Left ventricle myocardium inferior (tissue), 1 donor: ENCODE measurements at places on chromosomes 1 and 21. TPM values are rescaled to one million over a fixed set of nuclear protein-coding genes. Genes with fewer than 3 reads are reported as not detected.

GRCh38 chr1:214525535-214526019 is 25.8 kb downstream of the PTPN14 start:
- DNase-seq, result no peak

DNA sequence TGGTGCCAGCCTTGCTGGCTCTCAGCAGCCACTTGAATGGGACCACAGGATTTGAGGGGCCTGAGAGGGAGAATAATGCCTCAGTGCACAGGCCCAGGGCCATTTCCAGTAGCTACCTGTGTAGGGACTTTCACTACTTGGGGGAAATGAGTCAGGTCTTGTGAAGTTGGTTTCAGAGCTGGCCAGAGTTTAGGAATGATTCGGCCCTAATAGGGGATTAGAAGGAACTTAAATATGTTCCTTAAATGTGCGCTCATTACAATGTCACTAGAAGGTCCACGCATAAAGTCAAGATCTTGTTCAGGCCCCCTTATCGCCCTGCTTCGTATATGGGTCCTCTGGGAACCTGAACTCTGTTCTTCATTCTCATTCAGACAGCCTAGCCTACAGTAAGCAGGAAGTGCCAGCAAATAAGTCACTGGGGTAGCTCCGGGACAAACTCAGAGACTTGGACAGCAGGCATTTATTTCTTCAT is 5.6 kb upstream of the AKR1A1 start:
- DNase-seq, result no peak

DNA sequence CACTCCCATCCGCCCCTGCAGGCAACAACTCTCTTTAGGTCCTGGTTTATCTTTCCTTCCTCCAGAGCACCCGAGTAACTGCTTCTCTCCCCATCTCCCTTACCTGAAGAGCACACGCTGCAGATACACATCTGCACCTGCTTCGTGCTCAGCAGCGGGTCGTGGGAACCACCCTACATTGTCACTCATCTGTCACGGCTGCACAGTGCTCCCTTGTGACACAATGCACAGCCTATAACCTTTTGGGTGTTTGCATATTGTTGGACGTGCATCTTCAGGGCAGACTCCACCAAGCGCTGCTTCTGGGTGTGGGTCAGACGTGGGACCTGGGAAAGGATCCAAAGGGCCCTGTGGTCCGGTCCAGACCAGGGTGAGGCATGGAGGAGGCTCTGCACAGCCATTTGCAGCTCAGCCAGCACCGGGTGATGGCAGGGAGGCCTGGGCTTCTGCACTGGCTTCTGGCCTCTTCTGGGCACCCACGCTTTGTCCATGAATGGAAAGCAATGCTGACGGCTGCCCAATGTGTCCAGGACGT is 42.5 kb downstream of the WDR4 start:
- DNase-seq, result no peak

GRCh38 chr1:85201340-85202091 is 700 bp upstream of the SYDE2 start:
- peak; percentile 72 for DNase-seq

DNA sequence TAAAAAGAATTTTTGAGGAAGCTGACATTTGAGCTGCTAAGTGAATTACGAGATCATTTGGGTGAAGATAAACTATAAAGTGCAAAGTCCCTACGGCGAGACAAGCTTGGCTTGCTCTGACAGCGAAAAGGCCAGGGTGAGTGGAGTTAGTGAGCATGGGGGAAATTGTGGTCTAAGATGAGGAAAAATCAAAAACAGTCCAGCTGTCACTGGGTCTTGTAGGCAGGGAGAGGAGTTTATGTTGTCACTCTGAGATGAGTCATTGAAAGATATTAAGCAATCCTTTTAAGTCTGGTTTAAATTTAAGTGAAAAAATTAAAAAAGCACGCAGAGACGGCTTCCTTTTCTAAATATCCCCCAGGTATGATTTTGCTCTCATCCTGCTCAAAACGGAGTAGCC is 601.9 kb downstream of the MRPL39 start:
- DNase-seq, result no peak

Gene GJA4
- total RNA-seq, result 27.0 TPM
